ENCODE measurements at places on chromosomes 3 and 15.

- no peak for DNase-seq
These were observed 15.5 kb downstream of the DLEC1 start for GRCh38 chr3:38054499-38055001.

GRCh38 chr3:9020426-9020825, 57.2 kb upstream of the RAD18 start:
- DNase-seq: no peak

GRCh38 chr3:17143893-17144664, 259.3 kb downstream of the PLCL2 start:
- no peak for DNase-seq

DNA sequence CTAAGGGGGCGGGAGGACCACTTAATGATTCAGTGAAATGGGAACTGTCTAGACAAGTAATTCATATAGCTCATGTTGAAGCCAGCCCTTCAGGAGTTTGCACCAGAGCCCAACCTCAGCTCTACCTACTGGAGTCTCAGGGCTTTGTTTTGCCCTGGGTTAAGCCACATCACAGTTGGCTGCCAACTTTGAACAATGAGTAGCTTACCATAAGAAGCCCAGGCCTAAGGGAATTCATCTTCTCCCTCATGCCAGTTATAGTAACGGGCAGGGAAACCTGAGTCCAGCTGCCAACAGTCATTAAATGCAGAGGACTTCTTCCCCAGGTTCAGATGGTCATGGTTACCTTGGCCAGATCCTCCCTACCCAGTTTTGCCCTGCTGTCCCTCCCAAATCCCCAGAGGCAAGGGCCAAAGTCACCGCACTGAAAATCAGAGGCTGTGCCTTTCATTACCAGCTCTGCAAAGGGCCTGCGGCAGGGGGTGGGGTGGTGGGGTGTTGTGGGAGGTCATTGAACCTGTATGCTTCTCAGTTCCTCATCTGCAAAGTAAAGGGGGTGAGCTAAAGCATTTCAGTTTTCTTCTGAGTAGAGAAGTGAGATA, 302.2 kb upstream of the NR2E3 start:
- no peak for DNase-seq

- DNase-seq: no peak
These were observed 254.8 kb downstream of the ZBTB20 start for GRCh38 chr3:114892131-114892879.

DNA sequence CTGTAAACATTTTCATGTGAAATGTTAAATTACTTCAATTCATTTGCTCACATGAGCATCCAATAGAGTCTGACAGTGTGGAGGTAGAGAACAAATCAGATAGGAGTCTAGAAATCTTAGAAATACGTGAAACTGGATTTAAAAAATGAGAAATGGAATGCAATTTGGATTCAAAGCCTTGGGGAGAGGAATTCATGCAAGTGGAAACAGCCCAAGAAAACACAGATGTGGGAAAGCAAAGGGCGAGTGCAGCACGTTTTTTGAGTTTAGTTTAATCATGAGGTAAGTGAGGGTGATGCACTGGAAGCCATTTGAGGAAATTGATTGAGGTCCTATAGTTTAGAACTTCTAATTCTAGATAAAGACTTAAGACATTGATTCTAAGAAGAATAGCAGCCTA, 434.7 kb downstream of the C3orf38 start:
- DNase-seq: peak; percentile 19

DNA sequence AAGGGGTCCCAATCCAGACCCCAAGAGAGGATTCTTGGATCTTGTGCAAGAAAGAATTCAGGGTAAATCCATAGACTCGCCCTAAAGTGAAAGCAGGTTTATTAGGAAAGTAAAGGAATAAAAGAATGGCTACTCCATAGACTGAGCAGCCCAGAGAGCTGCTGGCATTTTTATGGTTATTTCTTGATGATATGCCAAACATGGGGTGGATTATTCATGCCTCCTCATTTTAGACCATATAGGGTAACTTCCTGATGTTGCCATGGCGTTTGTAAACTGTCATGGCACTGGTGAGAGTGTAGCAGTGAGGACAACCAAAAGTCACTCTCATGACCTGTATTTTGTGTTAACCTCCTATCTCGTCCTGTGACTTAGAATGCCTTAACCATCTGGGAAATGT, 142.2 kb downstream of the DOCK3 start:
- no peak for DNase-seq

- DNase-seq: no peak
These were observed 19.5 kb upstream of the MUC20 start for GRCh38 chr3:195701042-195701915.

DNA sequence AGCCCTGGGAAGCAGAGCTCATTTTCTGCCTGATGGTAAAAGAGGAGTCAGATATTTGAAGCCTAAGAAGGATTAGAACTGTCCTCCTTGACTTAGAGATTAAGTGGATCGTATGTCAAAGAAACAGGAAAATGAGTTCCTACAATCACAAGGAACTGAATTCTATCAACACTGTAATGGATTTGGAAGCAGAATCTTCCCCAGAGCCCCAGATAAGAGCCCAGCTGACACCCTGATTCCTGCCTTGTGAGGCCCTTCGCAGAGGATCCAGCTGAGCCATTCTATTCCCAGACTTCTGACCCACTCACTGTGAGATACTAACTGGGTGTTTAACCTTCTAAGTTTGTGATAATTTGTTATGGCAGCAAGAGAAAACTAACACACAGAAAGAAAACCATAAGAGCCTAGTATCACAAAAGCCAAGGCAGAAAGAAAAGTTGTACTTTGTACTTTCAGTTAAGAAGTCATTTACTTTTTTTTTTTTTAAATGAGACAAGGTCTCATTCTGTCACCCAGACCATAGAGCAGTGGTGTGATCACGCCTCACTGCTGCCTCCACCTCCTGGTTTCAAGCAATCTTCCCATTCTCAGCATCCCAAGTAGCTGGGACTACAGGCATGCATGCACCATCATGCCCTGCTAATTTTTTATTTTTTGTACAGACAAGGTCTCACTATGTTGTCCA, 61.1 kb upstream of the ZBTB20 start:
- DNase-seq: no peak

- no peak for DNase-seq
These were observed 234.3 kb downstream of the SQOR start for GRCh38 chr15:45869034-45869668.

DNA sequence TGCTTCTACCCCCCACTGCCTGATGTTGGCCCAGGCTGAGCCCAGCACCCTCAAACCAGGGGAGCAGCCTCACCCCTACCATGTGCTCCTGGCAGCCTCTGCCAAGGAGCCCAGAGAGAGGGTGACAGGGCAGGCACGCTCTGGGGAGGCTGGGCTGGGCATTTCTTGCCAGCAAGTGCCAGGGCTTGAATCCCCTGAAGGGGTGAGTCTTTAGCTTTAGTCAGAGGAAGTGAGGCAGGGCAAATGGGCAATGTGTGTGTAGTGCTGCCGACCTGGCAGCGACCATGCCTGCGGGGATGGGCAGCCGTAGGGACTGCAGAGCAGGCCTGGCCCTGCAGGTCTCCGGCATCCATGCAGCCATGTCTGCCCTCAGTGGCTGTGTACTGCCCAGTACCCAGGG, 18.1 kb downstream of the DUSP7 start:
- DNase-seq: no peak

- no peak for DNase-seq
These were observed 14.4 kb upstream of the TBL1XR1 start for GRCh38 chr3:177211503-177212277.

DNA sequence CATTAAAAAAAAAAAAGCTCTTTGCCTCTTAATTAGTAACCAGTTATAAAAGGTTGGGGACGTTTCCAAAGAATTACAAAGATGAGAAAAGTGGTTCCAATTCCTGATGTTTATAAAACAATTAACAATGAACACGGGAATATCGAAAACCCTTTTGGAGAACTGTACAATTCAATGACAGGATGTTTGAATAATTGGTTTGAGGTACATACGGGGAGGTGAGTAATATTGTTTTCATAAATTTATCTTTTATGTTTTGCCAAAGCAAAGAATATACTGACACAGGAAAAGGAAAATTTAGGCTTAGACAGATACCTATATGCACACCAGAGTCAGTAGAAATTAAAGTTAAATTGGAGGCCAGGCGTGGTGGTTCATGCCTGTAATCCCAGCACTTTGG, 94.6 kb upstream of the LMOD3 start:
- DNase-seq: no peak

- DNase-seq: no peak
These were observed 6.8 kb downstream of the GATM start for GRCh38 chr15:45371546-45371945.

DNA sequence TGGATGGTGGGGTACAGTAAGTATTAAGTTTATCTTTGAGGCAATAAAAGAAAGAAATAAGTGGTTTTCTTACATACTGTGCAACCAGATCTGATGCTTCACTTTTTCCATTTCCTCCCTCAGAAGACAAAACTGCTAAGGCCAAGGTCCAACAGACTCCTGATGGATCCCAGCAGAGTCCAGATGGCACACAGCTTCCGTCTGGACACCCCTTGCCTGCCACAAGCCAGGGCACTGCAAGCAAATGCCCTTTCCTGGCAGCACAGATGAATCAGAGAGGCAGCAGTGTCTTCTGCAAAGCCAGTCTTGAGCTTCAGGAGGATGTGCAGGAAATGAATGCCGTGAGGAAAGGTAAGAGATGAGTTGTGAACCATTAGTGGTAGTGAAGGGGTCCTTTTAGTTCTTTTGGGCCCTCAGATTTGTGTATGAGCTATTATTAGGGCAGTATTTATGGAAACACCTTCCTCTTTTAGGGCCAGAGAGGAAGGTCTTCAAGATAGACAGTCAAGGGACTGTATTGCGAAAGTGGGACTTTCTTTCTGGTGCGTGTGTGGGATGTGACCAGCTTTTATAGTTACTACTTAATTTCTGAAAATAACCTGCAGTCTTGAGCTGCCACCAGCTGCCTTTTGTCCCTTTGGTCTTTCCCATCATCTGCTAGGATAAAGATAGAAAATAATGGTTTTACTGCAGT, 4.6 kb downstream of the ALAS1 start:
- no peak for DNase-seq

GRCh38 chr15:68517285-68517761, 61.5 kb upstream of the CORO2B start:
- no peak for DNase-seq

DNA sequence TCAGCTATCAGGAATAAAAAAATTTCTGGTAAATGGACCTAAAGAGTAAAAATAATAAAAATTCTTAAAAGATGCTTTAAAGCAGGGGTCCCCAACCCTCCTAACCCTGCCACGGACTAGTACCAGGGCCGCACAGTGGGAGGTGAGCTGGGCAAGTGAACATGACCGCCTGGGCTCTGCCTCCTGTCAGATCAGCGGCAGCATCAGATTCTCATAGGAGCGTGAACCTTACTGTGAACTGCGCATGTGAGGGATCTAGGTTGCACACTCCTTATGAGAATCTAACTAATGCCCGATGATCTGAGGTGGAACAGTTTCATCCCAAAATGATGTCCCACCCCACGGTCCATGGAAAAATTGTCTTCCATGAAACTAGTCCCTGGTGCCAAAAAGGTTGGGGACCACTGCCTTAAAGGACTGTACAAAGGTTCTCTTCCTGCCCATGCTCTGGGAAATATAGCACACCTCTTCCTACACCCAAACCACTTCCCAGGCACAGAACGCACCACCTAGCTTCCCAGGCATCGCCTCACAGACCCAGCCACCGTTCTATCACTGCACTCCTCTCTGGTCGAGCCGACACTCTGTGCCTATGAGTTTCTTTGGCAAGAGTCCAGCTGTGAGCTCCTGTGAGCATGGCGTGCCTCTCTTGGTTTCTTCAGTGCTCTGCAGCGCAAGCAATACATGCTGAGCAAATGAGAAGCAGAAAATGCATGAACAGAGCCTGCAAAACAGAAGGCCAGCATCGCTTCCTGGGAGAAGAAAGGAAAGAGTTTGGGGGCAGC, 104.9 kb downstream of the OCA2 start:
- DNase-seq: no peak

- no peak for DNase-seq
These were observed 69.6 kb downstream of the CHDH start for GRCh38 chr3:53776494-53777101.

DNA sequence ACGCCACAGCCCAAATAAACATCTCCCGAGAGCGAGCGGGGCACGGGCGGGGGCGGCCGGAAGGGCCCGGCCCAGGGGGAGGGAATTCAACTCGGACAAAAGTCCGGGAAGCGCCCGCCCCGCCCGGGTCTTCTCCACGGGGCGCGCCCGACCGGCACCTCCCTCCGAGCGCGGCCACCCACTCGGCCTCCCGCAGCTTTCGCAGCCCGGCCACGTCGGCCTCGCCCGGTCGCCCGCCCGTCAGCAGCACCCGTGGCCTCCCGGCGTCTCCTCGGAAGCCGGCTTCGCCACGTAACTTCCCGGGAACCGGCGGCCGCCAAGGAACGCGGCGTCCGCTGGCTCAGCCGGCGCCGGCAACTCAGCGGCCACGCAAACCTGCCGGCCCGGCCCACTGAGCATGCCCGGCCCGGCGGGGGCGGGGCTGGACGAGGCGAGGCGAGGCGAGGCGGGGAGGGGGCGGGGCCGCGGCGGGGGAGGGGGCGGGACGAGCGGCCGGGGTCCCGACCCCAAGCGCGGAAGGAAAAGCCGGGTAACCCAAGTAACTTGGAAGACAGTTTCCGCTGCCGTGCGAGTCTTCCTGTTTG, at the start of gene TJP1:
Gene TJP1, minus strand, starts transcription at position 369 of the 584 bp plus-strand sequence. CDS start 440 bp downstream, outside the sequence.
- DNase-seq: peak; percentile 86

GRCh38 chr3:365268-365667, 168.7 kb downstream of the CHL1 start:
- no peak for DNase-seq

- DNase-seq: no peak
These were observed 231.2 kb downstream of the BBX start for GRCh38 chr3:107753976-107754375.

GRCh38 chr3:129036222-129037092, 24.1 kb upstream of the GP9 start:
- DNase-seq: no peak

GRCh38 chr15:56913670-56914069, 4.8 kb upstream of the TCF12 start:
- DNase-seq: no peak

GRCh38 chr3:180615954-180616353, 14.0 kb downstream of the TTC14 start:
- no peak for DNase-seq

GRCh38 chr15:68972201-68973065, 42.1 kb upstream of the NOX5 start:
- DNase-seq: no peak

DNA sequence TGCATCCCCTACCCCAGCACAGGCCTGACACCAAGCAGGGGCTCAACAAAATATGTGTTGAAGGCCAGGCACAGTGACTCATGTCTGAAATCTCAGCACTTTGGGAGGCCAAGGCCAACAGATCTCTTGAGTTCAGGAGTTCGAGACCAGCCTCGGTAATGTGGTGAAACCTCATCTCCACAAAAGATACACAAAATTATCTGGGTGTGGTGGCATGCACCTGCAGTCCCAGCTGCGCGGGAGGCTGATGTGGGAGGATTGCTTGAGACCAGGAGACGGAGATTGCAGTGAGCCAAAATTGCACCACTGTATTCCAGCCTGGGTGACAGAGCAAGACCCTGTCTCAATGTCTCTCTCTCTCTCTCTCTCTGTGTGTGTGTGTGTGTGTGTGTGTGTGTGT, 30.7 kb upstream of the CYP11A1 start:
- no peak for DNase-seq

GRCh38 chr3:174162550-174162949, 696.6 kb upstream of the NAALADL2 start:
- no peak for DNase-seq

All from hindlimb muscle (tissue), 1 donor.